ENCODE measurements at places on chromosomes 3 and 15.

- DNase-seq: no peak
Observed at GRCh38 chr15:85690561-85691231, 104.0 kb downstream of the KLHL25 start.

DNA sequence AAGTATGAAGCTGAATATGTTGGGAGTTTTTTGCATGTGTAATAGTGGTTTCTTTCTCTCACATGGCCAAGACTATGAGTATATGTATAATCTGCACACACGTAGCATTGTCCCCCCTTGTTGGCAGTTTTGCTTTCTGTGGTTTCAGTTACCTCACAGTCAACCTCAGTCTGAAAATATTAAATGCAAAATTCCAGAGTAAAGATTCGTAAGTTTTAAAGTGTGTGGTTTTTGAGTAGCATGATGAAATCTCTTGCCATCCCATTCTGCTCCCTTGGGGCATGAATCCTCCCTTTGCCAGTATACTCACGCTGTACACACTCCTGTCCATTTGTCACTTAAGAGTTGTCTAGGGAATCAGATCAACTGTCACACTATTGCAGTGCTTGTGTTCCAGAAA lies 742.0 kb upstream of the CCDC54 start:
- no peak for DNase-seq

DNA sequence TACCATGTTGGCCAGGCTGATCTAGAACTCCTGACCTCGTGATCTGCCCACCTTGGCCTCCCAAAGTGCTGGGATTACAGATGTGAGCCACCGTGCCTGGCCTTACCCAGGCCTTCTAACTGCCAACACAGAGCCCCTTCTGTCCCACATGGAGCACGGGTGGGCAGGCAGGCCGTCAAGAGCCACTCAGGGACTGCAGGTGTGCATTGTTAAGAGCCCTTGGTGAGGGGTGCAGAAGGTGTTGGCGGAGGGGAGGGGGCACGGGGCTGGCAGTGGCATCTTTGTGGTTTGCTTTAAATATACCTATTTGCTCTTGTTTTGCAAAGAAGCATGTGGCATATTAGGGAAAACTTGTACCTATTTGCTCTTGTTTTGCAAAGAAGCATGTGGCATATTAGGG lies 37.3 kb downstream of the SMAD6 start:
- no peak for DNase-seq

DNA sequence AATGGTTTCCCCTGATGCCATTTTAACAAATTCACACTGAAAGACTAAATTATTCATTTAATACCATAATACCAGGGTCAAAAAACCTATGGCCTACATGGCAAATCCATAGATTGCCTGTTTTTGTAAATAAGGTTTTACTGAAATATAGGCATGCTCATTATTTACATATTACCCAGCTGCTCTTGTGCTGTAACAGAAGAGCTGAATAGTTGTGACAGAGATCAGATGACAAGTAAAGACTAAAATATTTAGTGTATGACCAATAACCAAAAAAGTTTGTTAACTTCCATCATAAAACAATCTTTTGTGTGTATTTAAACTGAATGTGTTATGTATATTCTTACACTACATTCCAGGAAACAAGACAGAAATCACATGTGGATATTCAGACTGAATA lies 60.2 kb downstream of the DENND4A start:
- DNase-seq: no peak

DNA sequence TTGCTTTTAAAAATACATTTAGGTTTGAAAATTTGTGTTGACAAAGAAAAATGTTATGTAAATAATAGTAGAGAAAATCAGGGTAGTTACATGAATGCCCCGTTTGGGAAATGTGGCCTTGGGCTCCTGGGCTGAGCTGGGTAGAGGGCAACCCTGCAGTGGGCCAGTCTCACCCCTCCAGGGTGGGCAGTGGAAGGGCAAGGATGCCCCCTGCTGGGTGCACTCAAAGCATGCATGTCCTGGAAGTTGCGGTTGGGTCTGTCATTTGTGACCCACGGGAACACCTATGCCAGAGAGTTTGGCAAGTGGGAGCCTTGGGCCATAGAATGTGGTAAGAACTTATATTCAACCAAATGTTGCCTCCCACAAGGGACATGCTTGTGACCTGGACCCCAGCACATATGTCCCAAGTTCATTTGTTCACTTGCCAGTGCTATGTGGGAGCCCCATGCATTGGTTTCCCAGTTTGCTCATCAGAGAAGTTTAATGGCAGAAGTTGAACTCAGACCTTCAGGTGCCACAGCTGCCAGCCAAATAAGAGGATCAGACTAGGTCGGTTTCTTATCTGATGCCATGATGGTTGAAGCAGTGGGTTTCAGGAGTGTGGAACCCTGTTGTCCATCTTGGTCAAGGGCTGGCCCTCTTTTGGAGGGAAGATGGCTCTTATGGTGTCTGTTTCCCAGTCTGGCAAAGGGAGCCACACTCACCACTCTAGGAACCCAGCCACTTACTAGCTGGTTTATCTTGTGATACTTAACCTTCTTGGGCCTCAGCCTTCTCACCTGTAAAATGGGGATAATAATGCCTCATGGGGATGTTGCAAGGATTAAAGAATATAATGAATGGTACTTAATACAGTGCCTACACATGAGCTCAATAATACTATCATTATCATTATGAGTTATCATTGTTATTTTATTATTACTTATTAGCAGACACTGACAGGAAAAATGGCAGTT lies 2.5 kb upstream of the PLCB2 start:
- DNase-seq: peak; percentile 41

- no peak for DNase-seq
Observed at GRCh38 chr3:182180654-182181385, 469.1 kb downstream of the SOX2 start.

DNA sequence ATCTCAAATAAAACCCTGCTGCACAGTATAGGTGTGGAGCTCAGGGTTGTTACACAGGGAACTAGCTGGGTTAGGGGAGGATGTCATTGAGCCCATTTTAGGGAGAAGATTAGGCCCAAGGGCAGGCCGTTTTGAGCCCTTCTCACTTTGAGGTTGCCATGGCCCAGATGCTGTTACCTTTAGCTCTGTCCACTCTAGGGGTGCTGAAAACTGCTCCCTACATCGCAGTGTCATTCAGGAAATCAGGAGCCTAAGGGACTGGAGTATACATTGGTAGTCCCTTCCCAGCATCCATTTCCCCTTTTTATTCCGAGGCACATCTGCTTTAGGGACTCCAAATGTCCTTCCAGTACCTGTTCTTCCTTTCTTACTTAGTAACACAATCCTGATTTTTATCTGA lies 79.0 kb upstream of the SELENOK start:
- DNase-seq: no peak

- no peak for DNase-seq
Observed at GRCh38 chr3:71025516-71025915, 558.0 kb downstream of the FOXP1 start.

DNA sequence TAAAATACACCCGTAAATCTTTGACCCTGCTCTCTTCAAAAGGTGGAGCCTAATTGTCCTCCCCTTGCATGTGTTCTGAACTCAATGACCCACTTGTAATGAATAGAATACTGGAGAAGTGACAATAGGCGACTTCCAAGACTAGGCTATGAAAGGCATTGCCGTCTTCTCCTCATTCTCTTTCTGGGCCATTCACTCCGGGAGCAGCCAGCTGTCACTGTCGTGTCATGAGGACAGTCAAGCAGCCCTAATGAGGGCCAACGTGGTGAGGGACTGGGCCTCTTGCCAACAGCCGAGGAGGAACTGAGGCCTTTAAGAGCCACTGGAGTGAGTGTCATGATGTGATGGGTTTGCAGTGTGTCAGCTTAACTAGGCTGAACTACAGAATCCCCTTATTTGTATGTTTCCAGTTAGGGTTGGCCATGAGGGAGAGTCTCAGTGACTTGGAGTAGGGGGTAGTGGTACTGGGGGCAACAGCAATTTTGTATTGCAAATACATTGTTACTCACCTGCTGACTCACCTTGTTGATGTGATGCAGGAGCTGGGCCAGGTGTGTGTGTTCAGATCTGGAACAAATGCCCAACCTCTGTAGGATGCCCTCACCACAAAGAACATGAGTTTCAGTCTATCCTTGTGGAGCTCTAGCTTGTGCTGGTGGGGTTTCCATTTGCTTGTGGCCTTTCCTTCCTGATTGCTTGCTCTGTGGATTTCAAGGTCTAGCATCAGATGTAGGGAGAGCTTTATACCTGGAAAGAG lies 188.5 kb upstream of the PROK2 start:
- DNase-seq: peak; percentile 78

Measured in pons (tissue), 1 donor.